AG04450 (cell line): ENCODE measurements at places on chromosomes 3 and 15.

GRCh38 chr15:65954289-65954741, 85.0 kb downstream of the RAB11A start:
- no peak for DNase-seq

- no peak for DNase-seq
Measured at GRCh38 chr3:124177071-124177470, 185.1 kb upstream of the ROPN1 start.

DNA sequence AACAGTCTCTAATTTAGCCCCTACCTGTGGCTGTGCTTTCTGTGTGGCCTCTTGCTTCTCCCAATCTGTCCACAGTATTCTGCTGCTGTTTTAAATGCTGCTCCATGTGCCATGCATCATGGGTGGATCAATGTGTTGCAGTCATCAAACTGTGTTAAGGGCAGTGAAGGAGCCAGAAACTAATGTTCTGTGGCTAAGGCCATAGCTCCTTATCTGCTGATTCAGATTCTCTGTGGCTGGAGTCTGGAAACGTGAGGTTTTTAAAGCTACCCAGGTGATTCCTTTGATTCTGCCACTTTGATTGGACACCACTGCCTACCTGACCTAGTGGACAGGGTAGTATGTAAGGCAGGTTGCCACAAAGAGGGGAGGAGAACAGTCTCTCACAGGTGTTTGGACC, 44.8 kb downstream of the MORC1 start:
- no peak for DNase-seq

GRCh38 chr3:110575702-110576101, 495.9 kb upstream of the NECTIN3 start:
- no peak for DNase-seq
